ENCODE measurements at places on chromosomes 7 and 10. TPM values are rescaled to one million over a fixed set of nuclear protein-coding genes. Genes with fewer than 3 reads are reported as not detected.

GRCh38 chr7:69941077-69941651 lies 342.9 kb downstream of the AUTS2 start:
- DNase-seq: no peak

- DNase-seq: no peak
These were observed 118.8 kb downstream of the RELN start for GRCh38 chr7:103870664-103871063.

- DNase-seq: no peak
These were observed 62.7 kb downstream of the NPTX2 start for GRCh38 chr7:98679741-98680140.

DNA sequence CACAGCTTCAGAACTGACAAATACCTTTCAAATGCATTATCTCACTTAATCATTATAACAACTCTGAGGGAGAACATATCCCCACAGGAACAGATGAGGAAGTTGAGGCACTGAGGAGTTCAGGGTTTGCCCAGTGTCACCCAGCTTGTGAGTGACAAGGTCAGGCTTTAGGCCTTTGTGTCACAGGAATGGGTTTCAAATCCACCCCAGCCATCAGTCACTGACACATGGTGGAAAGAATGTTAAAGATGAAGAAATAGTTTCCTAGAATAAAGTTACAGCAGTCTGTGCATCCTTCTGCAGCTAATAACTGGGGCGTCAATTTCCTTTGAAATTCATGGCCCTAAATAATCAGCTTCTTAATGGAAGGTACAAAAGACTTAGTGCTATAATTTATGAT lies 37.8 kb downstream of the SGCE start:
- DNase-seq: no peak

DNA sequence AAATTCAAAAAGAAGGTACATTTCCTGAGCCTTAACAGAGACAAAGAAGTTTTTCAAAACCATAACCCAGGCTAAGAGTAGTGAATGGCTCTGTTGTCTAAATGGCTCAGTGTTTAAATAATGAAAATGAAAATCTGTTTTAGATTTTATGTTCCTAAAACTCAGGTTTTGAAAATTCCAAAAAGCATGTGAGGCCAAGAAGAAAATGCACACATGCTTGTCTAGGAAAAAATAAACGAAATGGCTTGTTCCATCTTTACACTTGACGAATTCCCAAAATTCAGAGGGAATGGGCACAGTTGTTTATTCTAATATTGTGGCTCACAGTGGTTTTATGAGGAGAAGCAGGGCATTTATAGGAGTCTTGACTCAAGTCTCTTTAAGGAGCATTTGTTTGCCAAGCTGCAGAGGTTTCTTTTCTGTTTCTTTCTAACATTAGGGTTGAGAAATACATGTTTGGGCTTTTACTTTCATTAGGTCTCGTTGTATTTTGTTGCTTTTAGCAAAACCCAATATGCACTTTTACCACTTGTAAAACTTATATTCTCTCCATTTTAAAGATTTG lies 527.6 kb upstream of the ANKRD30A start:
- no peak for DNase-seq

DNA sequence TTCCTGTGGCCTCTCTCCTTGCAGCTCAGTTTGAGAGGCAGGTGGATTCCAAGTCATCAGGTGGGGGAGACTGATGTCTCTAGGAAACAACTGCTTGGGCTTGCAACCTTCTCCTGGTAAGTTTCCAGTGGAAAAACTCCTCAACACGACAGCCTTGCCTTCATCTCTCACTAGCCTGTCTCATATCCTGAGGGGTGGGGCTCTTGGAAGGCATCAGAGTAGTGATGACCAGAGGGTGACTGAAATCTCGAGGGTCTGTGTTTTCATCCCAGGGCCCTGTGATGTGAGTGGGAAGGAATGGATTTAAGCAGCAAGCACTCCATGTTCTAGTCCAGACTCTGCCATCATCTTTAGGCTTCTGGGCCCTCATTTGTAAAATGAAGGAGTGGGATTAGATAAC lies 107.0 kb downstream of the NRP1 start:
- DNase-seq: no peak

GRCh38 chr7:1555813-1556543 lies at the start of gene TMEM184A:
TMEM184A (minus strand) TSS chr7:1556205; CDS start chr7:1555484, 721 bp downstream.
- DNase-seq: peak; percentile 96

TSPAN15 gene
- 2.3 TPM for total RNA-seq

MKI67 gene
- 4.0 TPM for total RNA-seq

SPDYE6 gene
- total RNA-seq: not detected

STEAP1 gene
- 12.5 TPM for total RNA-seq

TLX1 gene
- total RNA-seq: 0.26 TPM

DNA sequence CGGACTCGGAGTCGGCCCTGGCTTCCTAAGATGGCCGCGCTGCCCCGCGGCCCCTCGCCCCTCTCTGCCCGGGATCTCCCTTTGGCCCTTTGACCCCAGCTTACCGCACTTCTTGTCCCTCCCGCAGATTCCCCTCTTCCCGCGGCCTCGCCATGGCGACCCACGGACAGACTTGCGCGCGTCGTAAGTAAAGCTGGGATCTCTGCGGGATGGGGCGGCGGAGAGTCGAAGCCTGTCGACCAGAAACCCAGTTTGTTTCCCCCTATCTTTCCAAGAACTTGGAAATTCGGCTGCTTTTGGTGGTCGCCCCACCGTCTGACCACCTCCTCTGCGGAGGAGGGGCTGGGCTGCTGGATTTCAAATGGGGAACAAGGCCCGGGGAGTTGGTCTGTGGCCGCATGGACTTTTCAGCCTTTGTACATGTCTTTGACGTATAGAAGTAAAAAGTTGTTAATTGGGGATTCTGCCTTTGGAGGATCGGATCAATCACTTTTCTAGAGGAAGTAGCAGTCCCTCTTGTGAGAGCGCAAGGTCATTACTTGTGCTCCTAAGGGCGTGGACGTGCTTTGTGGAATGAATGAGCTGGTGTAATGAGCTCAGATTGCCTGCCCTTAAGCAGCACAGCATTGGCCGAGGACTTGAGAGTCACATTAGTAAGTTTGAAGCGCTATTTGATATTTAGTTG lies 553 bp downstream of the VDAC2 start:
- no peak for DNase-seq

DNA sequence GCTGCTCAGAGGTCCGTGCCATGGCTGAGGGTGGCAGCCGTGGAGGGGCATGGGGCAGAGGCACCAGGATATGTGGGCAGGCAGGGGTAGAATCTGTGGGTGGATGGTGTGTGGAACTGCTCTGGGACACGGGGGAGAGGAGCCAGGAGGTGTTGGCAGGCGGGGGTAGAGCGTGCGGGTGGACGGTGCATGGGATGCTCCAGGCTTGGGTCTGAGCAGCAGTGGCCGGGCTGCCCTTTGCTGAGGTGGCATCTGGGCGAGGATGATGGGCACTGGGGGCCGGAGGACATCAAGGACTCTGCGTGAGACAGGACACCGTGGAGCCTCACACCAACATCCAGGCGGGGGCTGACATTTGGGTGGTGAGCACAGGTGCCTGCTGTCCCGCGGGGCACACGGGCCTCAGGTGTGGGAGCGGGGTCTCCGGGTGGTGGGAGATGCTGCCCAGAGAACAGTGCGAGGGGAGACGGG lies 46.2 kb downstream of the JAKMIP3 start:
- DNase-seq: no peak

- no peak for DNase-seq
These were observed 31.3 kb upstream of the TRIL start for GRCh38 chr7:28989211-28989980.

CNNM1 gene
- total RNA-seq: 0.27 TPM

DNA sequence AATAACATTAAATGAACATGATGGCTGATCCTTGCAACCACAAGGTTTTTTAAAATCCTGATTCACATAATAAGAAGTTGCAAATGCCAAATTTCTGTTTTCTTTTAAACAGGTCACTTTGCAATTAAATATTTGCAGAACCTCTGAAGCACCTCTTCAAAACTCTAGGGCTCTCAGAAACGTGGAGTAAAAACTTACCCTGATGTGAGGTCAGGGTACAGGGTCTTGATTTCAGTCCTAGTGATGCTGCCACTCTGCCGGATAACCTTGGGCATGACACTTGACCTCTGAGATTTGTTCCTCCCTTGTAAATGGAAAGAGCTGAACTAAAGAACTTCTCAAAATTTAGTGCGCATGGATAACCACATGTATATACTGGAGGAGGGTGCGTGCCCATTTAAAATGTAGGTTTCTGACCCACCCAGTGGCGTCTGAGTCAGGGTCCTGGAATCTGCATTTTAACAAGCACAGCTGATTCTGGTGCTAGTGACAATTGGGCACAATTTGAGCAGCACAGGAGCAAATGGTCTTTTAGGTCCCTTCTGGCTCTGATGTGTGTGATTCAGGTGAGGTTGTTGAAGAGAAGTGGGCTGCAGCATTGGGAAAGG lies 35.5 kb upstream of the TNPO3 start:
- no peak for DNase-seq
